Posterior vena cava (tissue), 2 donors: ENCODE measurements at places on chromosomes 7 and 10. TPM values are rescaled to one million over a fixed set of nuclear protein-coding genes. Genes with fewer than 3 reads are reported as not detected.

DNA sequence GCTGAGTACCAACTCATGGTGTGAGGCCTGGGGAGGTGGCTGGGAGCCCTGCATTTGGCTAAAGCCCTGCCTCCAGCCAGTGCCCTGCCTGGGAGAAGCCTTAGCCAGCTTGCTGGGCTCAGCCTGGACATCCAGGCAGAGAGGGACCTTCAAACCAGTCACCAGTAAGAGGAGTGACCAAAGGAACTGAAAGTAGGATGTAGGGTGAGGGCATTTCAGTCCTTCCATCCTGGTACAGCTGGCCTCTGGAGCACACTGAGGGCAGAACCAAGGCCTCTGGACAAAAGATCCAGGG lies 124.8 kb downstream of the ADCY1 start:
- peak; percentile 68 for DNase-seq

DNA sequence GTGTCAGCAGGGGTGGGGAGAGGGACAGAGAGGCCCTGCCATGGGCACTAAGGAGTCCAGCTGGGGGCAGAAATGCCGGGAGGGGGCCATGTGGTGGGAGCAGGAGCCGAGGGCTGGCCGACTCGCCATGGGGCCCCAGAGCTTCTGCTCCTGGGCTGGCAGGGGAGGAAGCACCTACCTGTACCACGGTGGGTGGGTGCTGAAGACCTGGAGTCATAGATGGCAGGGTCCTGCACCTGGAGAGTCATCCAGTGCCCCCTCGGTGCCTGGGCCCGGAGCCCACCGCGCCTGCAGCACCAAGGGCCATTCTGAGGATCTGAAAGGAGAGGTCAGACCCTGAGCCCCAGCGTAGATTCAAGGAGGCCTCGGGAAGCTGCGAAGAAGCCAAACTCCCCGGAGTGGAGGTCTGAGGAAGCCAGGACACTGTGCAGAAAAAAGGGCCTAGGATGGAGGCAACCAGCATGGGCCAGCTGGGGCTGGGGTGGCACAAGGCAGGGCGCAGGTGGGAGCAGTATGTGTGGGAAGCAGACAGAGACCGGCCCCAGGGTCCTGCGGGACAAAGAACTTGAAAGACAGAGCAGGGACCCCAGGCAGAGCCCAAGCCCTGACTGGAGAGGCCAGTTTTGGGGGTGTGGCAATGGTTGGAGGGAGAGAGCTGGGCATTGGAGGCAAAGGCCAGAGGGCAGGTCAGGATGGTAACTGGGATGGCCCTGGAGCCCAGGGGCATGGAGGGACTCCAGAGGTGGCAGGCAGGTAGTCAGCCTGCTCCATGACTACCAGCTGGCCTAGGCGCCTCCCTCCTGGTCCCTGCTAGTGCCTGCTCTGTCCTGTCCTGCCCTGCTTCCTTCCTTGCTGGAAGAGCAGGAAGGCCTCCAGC lies 26.7 kb upstream of the SMARCD3 start:
- peak; percentile 66 for DNase-seq

- no peak for DNase-seq
Observed at GRCh38 chr7:143258831-143259230, 4.4 kb upstream of the GSTK1 start.

GRCh38 chr10:114711176-114711868 lies 53.2 kb upstream of the ABLIM1 start:
- DNase-seq = no peak

Gene INMT
- total RNA-seq = 83.8 TPM
